Stimulated activated CD4-positive, alpha-beta T cell treated with anti-CD3 and anti-CD28 coated beads, Interleukin-12 subunit alpha, Interleukin-12 subunit beta, amount 100 ng/mL, for 4 hours (primary cell): ENCODE measurements at places on chromosomes 2 and 18.

- DNase-seq = no peak
Observed at GRCh38 chr2:213306316-213306942, 22.2 kb downstream of the SPAG16 start.

DNA sequence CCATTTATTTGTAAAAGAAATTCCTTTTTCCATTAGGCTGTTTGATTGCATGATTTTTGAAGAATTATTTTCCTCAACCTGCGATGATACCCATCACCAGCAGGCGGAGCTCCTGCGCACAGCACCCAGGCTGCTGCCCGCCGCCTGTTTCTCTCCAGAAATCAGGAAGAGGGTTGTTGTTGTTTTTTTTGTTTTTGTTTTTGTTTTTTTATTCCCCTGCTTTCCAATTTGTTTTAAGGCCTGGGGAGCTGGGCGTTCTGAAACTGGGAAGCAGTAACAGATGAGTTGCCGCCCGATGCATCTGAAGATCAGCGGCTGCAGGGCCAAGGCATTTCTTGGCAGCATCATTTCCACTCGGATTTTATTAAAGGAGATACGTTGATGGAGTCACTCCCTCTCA is 132.1 kb downstream of the MBP start:
- peak; percentile 51 for DNase-seq

DNA sequence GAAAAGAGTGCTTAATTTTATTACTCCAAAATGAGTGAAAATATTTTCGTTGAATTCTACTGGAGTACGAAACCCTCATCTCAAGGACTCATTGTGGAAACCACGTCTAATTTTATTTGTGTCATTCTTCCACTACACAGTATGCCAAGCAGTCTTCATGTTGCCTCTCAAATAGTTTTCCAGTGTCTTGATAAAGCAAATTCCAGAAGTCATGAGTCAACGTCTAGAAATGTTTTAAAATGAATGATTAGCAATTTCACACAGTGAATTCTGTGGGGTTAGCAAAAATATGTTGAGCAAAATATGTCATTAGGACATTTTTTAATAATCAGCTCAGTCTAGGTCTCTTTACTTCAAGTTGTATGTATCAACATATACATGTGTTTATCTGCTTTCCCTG is 865.5 kb downstream of the DSC3 start:
- DNase-seq = no peak

DNA sequence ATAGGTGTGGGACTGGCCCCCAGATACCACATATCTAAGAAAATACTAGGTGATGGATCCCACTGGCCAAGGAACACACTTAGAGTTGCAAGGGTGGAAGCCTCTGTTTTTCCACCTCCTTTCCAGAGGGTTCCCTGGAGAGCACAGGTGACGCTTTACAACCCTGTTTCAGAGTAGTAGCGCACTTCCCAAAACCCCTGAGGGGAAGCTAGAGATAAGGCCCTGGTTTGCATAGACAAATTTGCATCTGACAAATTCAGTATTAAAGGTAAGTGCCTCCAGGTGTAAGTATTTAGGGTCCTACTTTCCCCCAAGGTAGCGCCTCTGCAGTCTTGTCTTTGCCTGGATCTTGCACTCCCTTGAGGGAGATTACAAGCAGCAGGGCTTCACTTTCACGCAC is 474 bp upstream of the CERKL start:
- DNase-seq = no peak

GRCh38 chr2:219630770-219631405 is 3.5 kb downstream of the SLC4A3 start:
- DNase-seq = no peak
